ENCODE measurements at places on chromosomes 7 and 10.

- DNase-seq = no peak
These were observed 5.3 kb upstream of the PARP12 start for GRCh38 chr7:140068033-140068432.

- DNase-seq = peak; percentile 30
These were observed 79.9 kb upstream of the SLC26A5 start for GRCh38 chr7:103525937-103526336.

DNA sequence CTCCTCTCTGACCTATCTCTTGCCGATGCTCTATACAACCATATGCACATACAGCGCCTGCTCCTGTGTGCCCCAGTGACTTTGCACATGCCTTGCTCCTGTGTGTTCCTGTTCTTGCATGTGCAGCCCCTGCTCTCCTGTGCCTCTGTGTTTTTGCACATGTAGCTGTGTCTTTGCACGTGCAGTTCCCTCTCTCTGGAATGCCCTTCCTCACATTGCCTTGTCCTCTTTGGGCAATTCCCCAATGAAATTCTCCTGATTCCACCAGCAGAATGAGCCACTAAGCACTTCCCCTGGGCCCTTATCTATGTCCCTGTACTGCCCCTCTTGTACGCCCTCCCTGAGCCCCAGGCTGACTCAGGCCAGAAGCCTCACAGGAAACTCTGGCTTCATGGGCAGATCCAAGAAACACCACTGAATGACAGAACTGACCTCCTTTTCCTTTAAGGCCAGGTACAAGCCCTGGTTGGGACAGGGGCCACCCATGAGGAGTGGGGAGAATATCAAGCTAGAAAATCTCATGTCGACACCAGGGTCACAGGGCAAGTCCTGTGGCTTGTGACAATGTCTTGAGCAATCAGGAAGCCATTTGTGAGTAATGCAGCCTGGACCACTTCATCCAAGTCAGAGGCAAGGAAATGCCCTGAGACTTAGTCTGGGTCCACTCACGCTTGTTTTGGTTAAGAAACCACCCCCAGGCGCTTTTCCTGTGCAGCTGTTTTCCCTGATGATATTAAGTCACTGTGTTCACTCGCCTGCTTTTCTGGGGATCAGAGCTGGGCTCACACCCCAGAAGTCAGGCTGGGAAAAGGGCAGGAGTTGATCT, 1.9 kb upstream of the ARHGAP22 start:
- no peak for DNase-seq

GRCh38 chr7:30433082-30433481, 45.5 kb downstream of the NOD1 start:
- DNase-seq = no peak

DNA sequence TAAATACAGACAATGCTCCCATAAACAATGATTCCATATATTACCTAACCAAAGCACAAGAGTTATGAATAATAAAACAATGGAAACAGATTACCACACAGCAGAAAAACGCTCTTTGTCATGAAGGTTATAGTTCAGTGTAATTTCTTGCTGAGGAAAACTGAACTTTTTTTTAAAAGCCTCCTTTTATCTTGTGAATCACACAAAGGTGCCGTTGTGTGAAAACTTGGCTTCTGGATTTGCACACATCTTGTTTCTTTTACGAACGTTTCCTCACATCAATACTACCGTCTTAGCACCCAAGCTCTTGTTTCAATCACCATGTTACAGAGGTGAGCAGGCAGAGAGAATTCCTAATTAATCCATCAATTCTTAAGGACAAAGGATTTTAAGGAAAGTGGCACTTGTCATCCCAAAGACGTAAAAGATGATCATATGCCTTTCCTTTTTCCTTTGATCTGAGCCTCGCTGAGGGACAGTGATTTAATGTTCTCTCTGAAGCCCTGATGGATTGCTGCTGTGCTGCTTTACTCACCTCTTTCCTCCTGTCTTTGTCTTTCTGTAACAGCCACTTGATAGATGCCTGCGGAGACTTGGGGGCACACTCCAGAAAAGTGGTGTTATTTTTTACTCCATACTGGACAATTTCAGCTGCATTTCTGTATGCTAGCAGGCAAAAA, 110.1 kb downstream of the CD36 start:
- DNase-seq = no peak

DNA sequence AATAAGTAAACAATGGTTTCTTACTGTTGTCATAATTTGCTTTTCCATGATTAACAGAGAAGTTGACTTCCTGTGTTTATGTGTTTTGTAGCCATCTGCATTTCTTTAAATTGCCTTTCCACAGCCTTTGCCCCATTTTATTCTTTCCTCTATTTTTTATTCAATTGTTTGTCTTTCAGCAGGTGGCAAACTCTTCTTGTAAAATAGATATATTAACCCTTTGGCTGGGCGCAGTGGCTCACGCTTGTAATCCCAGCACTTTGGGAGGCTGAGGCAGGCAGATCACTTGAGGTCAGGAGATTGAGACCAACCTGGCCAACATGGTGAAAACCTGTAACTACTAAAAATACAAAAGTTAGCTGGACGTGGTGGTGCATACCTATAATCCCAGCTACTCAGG, 50.6 kb upstream of the CAPZA2 start:
- no peak for DNase-seq

DNA sequence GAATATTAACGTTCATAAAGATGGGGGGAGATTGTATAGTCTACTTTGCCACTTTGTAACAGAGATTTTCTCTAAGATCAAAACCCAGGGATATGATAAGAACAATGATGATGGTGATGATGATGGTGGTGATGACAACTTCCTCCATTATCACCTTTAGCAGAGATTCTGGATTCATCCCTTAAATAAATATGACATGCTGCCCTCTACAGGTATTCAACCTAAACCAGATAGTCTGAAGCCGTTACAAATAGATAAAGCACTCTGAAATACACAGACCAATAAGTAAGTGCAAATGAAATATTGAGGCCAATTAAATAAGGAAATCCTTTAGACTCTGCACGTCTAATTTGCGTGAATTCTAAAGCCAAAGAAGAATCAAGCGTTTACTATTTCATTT, 211.5 kb downstream of the CREB5 start:
- DNase-seq = no peak

- no peak for DNase-seq
These were observed 4.6 kb downstream of the ATP6V1F start for GRCh38 chr7:128867241-128867640.

GRCh38 chr7:2931034-2931415, 86.9 kb upstream of the GNA12 start:
- no peak for DNase-seq

- DNase-seq = no peak
These were observed 5.3 kb downstream of the EXOC4 start for GRCh38 chr7:133258174-133258573.

DNA sequence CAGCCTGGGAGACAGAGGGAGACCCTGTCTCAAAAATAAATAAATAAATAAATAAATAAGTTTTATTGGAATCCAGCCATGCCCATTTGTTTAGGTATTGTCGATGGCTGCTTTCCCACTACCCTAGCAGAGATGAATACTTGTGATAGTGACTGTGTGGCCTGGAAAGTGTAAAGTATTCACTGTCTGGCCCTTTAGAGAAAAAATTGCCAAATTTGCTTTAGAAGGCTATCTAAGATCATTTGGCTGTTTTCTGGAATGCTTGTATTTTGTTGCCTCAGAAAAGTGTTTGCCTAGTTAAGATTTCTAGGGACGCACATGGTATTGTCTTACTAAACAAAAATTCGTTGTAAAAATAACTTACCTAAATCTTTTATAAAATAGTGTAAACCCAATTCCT, 35.4 kb downstream of the CHN2 start:
- DNase-seq = no peak

- DNase-seq = no peak
These were observed 73.8 kb upstream of the TMEM106B start for GRCh38 chr7:12137283-12137682.

- DNase-seq = no peak
These were observed 19.3 kb downstream of the OR2F1 start for GRCh38 chr7:143973870-143974416.

DNA sequence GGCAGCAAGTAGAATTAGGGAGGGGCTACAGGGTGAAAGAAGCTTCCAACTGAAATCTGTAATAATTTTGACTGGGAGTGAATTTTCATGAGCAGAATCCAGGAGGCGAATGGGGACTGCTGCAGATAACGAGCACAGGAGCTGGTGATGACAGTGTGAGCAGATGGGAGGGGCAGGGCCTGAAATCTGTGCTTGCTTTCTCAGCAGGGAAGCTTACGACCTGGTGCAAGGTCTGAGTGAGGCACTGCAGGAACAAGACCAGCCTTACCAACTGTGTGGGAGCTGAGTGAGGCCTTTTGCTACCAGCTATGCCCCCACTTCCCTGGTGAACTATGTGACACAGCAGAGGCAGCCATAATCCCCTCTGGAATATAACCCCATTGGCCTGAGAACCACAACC, 109.8 kb downstream of the HPSE2 start:
- no peak for DNase-seq

- DNase-seq = peak; percentile 75
These were observed 13.1 kb upstream of the PDK4 start for GRCh38 chr7:95609277-95609971.

DNA sequence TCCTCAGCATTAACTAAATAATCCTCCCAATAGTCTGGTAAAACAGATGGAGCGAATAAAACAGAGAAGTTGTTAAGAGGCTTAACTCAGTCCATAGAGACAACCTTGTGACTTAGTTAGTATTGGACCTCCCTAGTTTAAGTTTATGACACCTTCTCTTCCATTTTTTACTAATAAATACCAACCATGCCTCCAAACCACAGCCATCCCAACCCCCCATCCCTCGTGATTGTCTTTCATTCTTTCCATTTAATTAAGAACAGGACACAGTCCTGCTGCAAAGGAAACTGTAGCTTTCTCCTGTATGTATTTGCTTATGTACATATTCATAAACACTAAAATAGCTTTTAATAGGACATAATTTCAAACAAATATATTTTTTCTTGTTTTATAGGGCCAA, 238.2 kb downstream of the SEMA3D start:
- DNase-seq = no peak

GRCh38 chr7:31464601-31465000, 49.3 kb upstream of the ITPRID1 start:
- DNase-seq = no peak

GRCh38 chr7:28272461-28272877, 91.9 kb upstream of the JAZF1 start:
- peak; percentile 24 for DNase-seq

GRCh38 chr10:47023237-47024045, 112.2 kb downstream of the PTPN20 start:
- no peak for DNase-seq
